Renal cortical epithelial cell (primary cell): ENCODE measurements at places on chromosomes 3 and 15. TPM values are rescaled to one million over a fixed set of nuclear protein-coding genes. Genes with fewer than 3 reads are reported as not detected.
A peak's percentile ranks its signal among the peaks of the same experiment; 100 is the strongest.

ABCC5 gene
- total RNA-seq, result 12.0 and 93.6 TPM in 2 replicates

CTXN2 gene
- total RNA-seq, result 0.05 TPM in 1 of 2 replicates, not detected in the other

DNA sequence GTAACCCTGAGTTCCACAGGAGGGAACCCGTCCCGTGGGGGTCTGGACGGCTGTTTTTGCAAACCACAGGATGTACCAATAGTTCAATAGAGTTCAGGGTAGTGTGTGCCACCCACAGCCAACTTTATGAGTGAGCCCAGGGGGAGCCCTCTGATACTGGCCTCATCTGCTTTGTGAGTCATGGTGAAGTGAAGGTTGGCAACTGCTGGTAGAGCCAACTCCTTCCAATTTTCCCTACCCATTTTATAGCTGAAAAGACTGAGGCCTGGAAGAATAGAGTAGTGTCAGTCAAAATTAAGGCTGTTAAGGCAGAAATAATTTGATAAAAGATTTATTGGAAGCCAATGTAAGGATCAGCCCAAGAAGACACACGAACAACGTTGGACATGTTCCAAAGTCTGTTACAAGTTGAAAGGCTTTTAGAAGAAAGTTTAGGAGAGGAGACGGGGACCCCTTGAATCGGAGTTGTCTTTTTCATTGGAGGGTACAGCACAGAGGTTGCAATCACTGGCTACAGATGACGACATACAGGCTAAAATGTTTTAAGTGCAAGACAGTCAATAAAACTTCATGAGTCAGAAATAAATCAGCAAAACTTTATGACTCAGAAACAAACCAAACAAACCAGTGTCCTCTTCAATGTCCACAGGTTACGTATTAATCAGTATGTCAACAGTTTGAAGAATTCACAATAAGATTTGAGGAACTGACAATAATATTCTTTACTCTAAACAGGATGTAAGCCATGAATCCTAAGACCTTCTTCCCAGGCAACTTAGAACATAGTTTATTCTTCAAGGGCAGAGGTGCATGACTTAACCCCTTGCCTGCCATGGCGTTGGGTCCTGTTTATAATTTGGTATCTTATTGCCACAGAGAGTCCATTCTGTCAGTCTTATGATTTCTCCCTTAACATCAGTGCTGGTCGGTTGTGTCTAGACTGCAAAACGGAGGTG, 62.9 kb upstream of the NR2E3 start:
- DNase-seq, result peak; percentile 100

CALML4 gene
- 1.3 and 1.6 TPM in 2 replicates for total RNA-seq

DNA sequence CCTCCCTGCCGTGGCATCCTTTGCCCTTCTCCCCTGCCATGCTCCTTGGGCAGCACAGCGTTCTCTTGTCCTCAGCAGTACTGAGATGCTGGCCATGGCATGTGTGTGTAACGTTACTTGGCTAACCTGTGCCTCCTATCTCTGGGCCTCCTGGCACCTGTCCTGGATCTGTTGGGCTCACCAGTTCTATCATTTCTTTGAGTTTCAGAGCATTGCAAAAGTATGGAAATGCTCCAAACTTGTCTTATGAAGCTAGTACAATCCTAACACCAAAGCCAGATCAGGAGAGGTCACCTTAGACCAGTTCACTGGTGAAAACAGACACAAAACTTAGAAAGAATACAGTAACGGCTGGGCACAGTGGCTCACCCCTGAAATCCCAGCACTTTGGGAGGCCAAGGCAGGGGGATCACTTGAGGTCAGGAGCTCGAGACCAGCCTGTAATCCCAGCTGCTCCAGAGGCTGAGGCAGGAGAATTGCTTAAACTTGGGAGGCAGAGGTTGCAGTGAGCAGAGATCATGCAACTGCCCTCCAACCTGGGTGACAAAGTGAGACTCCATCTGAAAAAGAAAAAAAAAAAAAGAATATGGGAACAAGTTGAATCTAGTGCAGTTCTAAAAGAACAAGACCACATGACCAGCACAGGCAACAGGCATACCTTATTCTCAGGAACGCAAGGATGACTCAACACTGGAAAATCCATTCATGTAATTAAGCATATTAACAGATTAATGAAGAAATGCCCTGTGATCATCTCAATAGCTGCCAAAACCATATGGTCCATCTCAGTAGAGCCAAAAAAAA, 62.4 kb upstream of the TRPM1 start:
- DNase-seq, result peak; percentile 73

HOMER2 gene
- 56.6 and 58.9 TPM in 2 replicates for total RNA-seq

- no peak for DNase-seq
These were observed 610.9 kb downstream of the AGBL1 start for GRCh38 chr15:86690566-86690965.

ACOX2 gene
- total RNA-seq, result 0.75 TPM in 1 of 2 replicates, not detected in the other

DNA sequence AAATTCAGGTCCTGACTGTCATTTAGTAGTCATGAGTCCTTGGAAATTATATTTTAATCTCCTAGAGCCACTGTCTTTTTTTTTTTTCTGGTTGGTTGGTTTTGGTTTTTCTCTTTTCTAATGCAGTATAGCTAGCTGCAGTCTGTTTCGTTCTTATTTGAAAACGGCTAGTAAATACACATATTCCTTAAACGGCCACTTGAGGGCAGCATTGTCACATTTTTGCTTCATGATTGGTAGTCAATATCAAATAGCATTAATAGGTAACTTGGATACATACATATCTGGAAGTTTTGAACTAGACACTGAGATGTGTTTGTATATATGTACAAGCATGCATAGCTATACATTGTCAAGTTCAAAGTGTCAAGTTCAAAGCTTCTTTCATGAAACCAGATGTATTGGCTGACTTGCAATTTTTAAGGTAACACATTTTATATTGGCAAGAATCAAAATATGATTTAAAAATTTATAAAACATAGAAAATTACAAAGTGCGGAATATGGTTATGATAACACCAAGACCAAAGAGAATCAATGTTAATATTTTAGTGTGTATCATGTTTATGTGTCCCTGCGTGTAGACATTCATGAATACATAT, 22.5 kb downstream of the GABRA5 start:
- DNase-seq, result peak; percentile 66

- peak; percentile 63 for DNase-seq
These were observed 133.1 kb downstream of the SMAD6 start for GRCh38 chr15:66834881-66835878.

DNA sequence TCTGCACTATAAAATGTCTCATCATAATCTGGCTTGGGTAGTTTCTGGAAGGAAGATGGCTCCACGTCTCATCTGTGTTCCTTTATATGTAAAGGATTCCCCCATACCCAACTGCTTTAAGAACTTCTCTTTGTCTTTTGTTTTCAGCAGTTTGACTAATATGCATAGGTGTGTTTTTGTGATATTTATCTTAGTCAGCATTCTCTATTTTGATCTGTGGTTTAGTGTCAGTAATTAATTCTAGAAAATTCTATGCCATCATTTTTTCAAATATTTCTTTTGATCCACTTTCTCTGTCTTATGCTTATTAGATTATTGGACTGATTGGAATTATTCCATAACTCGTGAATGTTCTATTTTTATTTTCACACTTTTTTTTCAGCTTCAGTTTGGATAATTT, 286.3 kb upstream of the THRB start:
- no peak for DNase-seq

DNA sequence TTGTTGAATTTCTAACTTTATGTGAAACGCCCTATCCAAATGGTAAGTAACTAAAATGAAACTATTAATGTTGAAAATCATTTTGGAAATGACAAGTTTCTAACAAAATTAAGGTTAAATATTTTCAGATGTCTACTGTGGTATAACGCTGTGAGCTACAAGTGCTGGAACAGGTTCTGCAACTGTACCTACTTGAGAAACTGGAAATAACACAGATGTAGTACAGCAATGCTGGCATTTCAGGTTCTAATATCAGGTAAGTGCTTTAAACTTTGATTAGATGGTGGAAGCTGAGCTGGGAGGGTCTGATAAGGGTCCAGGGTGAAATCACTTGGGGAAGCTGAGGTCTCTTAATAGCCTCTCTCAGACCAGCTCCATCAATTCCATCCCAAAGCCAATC, 315.1 kb downstream of the STXBP5L start:
- no peak for DNase-seq

- peak; percentile 100 for DNase-seq
These were observed 38.8 kb upstream of the BNC1 start for GRCh38 chr15:83323296-83323711.

DNA sequence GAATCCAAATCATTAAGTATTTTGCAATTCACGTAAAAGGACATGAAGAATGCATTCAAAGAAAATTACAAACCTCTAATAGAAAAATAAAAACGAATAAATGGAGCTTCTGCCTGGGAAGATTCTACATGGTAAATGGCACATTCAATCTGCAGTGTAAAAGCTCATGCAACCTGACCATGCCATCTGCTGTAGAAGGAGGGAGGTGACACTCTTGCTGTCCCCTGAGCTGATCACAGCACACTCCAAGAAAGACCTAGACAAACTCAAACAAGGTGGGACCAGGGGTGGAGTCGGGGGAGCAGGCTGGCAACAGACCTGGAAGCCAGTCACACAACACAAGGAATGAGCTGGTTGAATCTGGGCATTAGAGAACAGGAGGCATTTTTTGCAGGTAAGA, 101.8 kb downstream of the BDH1 start:
- DNase-seq, result peak; percentile 44

DNA sequence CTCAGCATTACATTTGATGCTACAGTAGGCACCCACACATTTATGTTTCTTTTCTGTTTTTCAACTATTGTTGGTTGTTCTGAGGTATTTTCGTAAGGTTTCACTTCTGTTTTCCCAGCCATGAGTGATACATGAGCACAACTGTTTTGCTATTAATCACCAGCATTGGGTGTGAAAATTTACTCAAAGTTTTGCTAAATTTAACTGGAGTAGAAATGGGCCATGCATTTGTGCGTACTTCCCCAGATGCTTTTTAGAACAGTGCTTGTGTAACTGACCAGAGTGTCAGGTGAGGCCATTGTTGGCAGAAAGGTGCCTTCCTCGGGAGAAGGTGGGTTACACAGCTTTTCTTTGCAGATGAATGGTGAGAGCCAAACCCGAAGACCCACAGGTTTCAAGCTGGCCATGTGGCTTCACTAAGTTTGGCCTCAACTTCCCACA, 70.4 kb downstream of the ST6GAL1 start:
- DNase-seq, result no peak

DNA sequence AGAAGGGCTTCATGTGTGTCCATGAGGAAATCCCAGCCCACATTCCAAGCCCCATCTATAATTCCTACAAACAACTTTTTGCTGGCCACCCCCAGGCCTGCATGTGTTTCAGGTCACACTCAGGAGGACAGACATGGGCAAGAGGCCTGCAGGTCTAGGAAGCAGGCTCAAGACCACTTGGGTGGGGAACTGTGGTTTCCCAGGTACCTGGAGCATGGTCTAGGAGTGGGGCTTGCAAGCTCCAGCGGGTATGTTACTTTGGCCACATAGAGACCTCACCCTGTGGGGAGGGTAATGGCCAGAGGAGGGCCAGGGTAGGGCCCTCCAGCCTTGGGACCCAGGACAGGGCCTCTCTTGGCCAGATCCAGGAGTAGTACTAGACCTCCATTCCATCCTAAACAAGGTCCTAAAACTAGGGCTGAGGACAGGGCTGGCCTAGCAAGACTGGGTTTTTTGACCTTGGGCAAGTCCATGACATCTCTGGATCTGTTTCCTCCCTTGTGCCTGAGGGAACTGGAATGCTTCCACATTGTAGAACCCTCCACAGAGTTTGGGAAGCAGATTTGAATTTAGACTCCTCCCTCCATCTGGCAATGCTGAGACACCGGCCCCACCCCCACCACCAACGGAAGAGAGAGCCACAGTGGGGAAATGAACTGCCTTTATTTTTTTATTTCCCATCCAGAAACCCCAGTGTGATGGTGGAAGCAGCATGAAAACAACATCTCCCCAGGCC, 22.3 kb downstream of the EAF1 start:
- DNase-seq, result no peak

- peak; percentile 92 for DNase-seq
These were observed 361.0 kb downstream of the SHQ1 start for GRCh38 chr3:72487078-72487765.

- DNase-seq, result peak; percentile 41
These were observed 4.4 kb downstream of the MBD4 start for GRCh38 chr3:129435367-129435766.

- DNase-seq, result no peak
These were observed 828 bp upstream of the VWA5B2 start for GRCh38 chr3:184228376-184229137.

- DNase-seq, result no peak
These were observed 74.0 kb downstream of the CHSY1 start for GRCh38 chr15:101177866-101178265.
